ENCODE measurements at places on chromosomes 4 and X.

DNA sequence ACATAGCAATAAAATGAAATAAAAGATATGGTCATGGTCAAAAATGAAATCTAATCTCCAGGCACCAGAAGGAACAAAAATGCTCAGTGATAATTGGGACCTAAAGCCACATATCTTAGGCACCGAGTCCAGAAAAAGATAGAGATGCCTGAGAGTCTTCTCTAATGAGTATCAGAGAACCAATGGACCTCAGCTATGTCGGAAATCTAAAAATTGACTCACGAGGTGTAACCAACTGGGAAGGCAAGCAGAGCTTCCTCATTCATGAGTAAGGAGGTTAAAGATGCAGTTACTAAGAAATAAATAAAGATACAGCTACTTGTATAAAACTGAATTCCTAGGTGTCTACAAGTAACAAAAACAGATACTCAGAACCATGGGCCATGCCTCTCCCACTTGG lies 72.1 kb downstream of the KLHL34 start:
- no peak for DNase-seq

DNA sequence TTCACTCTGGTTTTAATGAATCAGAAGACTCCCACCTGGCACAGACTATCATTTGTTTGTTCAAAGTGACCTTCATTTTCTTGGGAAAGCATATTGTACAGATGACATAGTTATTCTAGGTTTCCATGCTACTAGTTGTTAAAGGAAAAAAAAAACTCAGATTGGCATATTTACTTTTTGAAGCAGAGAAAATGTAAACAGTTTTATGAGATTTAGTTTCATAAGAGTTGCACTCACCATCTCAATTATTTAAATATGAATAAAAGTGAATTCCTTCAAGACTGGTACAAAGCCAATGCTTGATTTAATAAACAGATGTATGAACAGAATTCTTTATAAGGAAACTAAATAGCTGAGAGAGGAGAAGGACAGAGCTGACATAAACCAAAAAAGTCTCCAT lies 280.3 kb upstream of the UGT8 start:
- DNase-seq, result no peak

- DNase-seq, result no peak
These were observed 50.1 kb upstream of the CRMP1 start for GRCh38 chr4:5942947-5943346.

DNA sequence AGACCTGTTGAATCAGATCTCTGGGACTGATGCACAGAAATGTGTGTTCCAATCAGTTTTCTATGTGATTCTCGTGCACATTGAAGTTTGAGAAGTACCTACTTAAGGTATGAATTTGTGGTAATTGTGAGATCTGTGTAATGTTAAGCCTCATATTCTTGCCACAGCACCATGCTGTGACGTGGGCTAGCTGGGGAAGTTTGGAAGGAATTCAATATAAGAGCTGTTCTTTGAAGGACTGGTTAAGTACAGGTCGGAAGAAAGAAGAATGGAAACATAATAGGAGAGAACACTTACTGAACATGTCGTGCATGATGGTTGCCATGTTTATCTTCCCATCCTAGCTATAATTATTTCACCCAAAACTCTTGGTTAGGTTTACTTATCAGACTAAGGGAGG lies 79.7 kb upstream of the CXXC4 start:
- no peak for DNase-seq

DNA sequence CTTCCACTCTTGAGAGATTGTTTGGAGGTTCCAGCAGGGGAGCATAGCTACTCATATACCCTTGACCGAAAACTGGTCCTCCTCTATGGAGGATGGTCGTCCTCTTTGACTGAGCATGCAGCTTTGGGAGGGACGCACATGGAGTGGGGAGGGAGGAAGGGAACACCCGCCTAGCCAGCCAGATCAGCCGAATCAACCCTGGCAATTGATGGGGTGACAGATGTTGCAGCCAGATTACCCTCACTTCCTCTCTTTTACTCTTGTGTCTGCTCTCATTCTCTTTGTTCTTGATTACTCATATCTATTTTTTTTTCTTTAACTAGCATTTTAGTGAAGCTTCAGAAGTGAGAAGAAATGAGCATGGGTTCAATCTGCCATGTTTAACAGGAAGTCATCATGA lies 19.6 kb downstream of the MGST2 start:
- DNase-seq, result no peak

DNA sequence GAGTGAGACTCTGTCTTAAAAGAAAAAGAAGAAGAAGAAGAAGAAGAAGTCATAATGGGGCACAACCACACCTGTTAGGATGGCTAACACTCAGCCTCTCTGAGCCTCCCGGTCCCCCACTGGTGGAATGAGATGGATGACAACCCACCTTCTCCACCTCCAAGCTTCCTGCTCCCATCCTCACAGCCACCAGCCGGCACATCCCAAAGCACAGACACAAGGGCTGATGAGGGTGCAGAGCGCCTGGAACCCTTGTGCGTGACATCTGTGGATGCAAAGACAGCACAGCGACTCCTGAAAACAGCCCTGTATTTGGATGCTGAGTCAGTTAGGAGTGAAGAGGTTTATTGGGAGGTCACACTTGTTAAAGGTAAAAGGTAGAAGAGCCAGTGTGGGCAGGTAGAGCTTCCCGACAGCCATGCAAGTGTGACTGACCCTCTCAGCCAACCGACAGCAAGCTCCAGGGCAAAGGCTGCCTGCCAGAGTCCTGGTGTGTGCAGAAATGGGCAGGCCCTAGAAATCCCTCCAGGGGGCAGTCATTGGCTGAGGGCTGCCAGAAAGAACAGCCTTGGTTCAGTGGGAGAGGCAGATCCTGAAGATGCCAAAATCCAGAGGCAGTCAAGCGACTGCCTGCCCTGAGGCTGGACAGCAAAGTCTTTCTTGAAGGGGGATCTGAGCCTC lies 26.6 kb upstream of the MAN2B2 start:
- DNase-seq, result peak; percentile 54

DNA sequence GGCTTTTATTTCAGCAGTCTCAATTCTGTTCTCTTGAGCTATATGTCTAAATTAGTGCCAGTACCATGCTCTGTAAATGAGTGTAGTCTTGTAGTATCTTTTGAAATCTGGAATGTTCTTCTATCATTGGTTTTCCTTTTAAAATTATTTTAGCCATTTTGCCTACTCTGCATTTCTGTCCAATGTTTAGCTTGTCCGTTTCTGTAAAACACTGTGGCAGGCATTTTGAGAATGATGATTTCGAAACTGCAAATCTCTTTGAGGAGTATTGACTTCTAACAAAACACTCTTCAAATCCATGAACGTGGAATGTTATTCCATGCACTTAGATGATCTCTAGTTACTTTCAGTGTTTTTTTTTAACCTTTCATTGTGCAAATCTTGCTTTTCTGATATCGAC lies 28.3 kb upstream of the PPP4R3C start:
- DNase-seq, result no peak

GRCh38 chr4:143212566-143212965 lies 27.8 kb downstream of the USP38 start:
- no peak for DNase-seq

DNA sequence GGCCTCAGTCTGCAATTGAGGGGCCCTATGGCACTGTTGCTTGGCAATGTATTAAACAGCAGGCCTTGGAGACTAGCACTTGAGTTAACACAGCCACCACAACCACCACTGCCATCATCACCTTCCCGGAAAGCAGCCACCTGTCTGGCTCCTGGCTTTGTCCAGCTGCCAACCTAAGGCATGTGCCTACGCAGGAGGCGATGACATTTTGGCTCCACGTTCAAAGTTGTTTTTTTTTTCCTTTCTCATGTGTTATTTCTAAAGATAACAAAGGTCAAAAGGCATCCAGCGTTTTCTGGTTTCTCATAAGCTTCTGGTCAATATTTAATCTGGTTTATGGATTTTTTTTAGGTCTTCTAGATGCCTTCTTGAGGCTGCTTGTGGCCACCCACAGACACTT lies 7.5 kb downstream of the CLDN2 start:
- DNase-seq, result no peak

- no peak for DNase-seq
These were observed 140.0 kb downstream of the HHIP start for GRCh38 chr4:144785961-144786360.

DNA sequence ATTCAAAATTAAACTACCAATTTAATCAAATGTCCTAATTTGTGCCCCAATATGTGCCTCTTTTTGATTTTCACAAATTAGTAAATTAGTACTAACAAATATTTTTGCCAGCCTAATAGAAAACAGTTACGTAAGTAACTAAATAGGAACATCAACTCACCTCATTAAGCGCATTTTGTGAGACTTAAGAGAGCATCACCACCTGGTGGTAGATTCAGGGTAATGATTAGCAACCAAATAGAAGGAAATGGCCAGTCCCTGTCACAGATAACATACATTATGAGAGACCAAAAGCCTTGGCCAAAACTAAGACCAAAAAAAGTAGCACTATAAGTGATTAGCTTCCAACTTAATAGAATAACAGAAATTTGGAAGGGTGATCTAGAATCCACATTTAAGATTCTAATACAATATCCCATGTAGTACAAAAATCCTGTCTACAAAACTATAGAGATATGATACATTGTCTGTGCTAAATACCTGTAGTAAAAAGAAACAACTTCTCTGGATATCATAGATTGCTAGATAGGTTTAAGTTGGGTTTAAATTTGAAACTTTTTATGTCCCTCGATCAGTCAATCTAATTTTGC lies 46.7 kb downstream of the C4orf46 start:
- peak; percentile 44 for DNase-seq

- DNase-seq, result no peak
These were observed 5.4 kb downstream of the ALPK1 start for GRCh38 chr4:112302320-112303274.

- DNase-seq, result no peak
These were observed 217.0 kb downstream of the BMPR1B start for GRCh38 chr4:94974773-94975172.

GRCh38 chr4:168164915-168165548 lies 72.7 kb downstream of the ANXA10 start:
- DNase-seq, result no peak

GRCh38 chrX:68650491-68650890 lies 3.0 kb downstream of the STARD8 start:
- no peak for DNase-seq

- peak; percentile 50 for DNase-seq
These were observed 22.3 kb upstream of the FGFR3 start for GRCh38 chr4:1770791-1771231.

DNA sequence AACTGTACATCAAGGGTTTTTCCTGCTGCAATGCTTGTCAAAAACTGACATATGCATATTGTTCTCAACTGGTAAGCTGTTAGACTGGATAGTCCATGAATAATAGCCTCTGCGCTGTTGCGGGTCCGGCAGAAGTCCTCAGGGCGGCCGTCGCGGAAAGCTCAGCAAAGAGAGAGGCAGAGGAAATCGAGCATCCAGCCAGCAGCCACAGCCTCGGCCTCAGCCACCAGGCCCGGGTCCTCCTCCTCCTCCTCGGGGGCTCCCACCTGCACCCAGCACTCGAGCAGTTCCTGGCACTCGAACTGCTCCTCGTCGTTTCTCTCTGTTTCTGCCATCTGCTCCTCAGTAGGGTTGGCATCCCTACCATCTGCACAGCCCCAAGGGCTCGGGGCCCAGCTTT lies 53.7 kb downstream of the UPRT start:
- no peak for DNase-seq

DNA sequence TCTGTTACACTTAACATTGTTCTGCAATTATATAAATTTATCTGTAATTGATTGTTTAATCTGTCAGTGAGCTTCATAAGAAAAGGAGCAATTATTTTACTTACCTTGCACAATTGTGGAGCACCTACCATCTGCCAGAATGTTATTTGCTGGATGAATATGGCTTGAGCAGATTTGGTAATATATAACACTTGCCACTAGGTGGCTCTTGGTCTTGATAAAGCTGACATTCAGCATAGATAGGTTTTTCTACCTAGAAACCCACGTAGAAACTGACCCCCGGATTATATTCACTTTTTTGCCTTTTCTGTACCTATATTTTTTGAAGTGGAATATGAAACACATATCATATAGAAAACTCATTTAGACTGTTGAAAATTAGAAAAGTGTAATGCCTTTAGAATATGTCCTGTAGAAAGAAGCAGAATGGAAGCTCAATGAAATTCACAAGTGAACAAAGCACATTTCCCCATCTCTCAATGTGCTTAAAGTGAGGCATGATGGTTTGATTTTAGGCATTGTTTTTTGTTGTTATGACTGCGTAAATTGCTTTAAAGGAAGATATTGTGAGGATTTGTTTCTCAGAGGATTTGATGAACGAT lies 9.5 kb downstream of the RBPJ start:
- DNase-seq, result peak; percentile 47

DNA sequence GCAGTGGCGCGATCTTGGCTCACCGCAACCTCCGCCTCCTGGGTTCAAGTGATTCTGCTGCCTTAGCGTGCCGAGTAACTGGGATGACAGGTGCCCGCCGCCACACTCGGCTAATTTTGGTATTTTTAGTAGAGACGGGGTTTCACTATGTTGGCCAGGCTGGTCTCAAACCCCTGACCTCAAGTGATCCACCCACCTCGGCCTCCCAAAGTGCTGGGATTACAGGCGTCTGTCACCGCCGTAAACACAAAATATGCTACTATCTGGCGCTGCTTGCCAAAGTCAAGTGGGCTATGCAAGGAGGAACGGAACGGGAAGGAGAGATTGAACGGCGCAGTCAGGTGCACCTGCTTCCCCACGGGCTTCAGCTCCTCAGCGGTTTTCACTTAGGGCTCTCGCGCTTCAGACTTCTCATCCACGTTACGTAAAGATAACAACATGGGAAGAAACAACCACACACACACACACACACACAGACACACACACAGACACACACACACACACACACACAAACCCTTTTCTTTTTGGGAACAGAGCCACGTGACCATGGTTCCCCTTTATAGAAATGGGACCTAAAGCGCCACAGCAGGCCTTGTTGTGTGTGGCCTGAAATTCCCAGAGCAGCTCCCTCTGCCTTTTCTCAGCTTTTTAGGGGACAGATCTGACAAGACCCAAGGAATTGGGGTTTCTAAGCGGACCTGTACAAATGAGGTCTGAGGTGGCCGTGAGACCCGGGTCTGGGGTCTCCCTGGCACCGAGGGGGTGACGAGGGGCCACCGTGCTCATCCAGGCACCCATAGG lies 1.5 kb downstream of the P2RY8 start:
- no peak for DNase-seq

GRCh38 chr4:113398441-113399143 lies 349.1 kb downstream of the ANK2 start:
- DNase-seq, result peak; percentile 29

GRCh38 chrX:129000797-129001196 lies 522.5 kb downstream of the SMARCA1 start:
- DNase-seq, result no peak

GRCh38 chrX:2901367-2902036 lies 27.6 kb downstream of the ARSD start:
- DNase-seq, result no peak

GRCh38 chr4:182530451-182530850 lies 287.2 kb downstream of the TENM3 start:
- no peak for DNase-seq

GRCh38 chr4:56799161-56799759 lies 22.2 kb downstream of the SPINK2 start:
- DNase-seq, result no peak

- DNase-seq, result no peak
These were observed 74.3 kb downstream of the RGS12 start for GRCh38 chr4:3366893-3367775.

- DNase-seq, result no peak
These were observed 46.1 kb downstream of the C4orf46 start for GRCh38 chr4:158625544-158625943.
